Activated naive CD8-positive, alpha-beta T cell treated with anti-CD3 and anti-CD28 coated beads for 36 hours (primary cell): ENCODE measurements at places on chromosomes 1 and 21.

DNA sequence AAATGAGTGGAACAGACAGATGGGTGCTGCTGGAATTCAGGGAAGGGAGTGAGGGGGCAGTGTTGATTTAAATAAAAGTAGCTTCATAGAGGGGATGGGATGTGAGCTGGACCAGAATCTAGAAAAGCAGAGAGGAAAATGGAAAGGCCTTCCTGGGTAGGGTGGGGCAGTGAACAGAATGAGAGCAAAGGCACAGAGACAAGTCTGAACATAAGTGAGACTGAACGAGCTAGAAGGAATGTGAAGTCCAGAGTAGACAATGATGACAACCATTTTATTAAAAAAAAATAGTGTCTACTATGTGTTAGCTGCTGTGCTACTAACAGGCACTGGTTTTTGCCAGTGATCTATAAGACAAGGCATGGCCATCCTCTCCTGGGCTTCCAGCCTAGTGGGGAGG is 36.0 kb downstream of the ELK4 start:
- no peaks in the 10 kb centered on the region for H3K27me3 ChIP-seq
- peaks cover 30% of the 10 kb centered on the region for H3K36me3 ChIP-seq
- no peak overlapping the region for H3K4me3 ChIP-seq
- no peak for DNase-seq
- no peak overlapping the region for H3K27ac ChIP-seq

DNA sequence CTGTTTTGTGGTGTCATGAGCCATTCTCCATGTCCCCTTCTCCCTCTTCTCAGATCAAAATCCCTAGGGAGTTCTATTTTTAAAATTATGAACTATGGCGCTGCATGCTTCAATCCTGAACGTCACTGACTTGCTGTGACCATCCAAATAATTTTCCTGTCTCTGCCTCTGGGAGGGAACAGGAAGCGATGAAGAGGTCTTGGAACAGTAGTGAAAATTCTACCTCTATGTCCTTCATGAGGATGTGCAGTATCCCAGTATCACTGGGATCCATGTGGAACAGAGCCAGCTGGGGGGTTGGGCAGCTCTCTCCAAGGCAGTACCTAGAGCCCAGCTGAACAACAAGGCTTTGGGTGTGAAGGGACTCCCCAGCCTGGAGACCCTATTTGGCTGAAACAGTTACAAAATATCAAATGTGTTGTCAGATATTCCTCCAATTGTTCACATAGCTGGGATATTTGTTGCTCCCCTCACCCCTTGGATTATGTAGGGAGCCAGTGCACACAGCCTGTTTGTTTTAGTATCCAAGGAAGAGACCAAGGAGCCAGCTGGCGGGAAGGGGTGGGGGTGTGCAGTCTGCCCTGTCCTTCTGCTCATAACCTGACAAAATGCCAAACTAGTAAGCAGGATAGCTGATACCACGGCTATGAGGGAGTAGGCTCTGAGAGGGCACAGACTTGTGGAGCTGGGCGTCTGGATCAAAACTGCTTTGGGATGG is 7.6 kb downstream of the DCLRE1B start:
- peaks cover 34% of the 10 kb centered on the region for H3K36me3 ChIP-seq
- peaks cover 15% of the 10 kb centered on the region for H3K4me1 ChIP-seq
- no peak overlapping the region for H3K4me3 ChIP-seq
- no peak overlapping the region for H3K27ac ChIP-seq
- DNase-seq, result no peak

GRCh38 chr1:152348447-152348846 is 11.4 kb downstream of the FLG2 start:
- peaks cover 9% of the 10 kb centered on the region for H3K4me1 ChIP-seq
- H3K27ac ChIP-seq, result no peak overlapping the region
- no peak overlapping the region for H3K4me3 ChIP-seq
- no peak for DNase-seq
- H3K36me3 ChIP-seq, result no peaks in the 10 kb centered on the region

DNA sequence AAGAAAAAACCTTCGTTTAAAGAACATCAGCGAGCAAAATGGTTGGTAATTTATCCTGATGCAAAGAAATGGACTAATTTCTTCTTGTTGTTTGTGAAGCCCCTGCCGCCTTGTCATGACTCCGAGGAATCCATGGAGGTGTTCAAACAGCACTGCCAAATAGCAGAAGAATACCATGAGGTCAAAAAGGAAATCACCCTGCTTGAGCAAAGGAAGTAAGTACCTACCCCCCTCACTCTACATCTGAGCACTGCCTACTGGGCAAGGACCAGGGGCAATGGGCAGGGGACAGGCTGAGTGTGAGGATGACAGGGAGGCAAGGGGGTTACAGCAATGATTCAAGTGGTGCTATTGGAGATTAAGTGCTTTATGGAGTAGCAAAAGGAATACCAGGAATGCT is 29.4 kb downstream of the MAP3K7CL start:
- H3K27me3 ChIP-seq, result no peaks in the 10 kb centered on the region
- DNase-seq, result no peak
- no peaks in the 10 kb centered on the region for H3K4me1 ChIP-seq
- peaks cover 5% of the 10 kb centered on the region for H3K36me3 ChIP-seq
- H3K27ac ChIP-seq, result no peak overlapping the region
- H3K4me3 ChIP-seq, result no peak overlapping the region

- H3K4me1 ChIP-seq, result peaks cover 60% of the 10 kb centered on the region
- H3K4me3 ChIP-seq, result peak overlapping the region; percentile 69
- peaks cover 14% of the 10 kb centered on the region for H3K36me3 ChIP-seq
- H3K27me3 ChIP-seq, result no peaks in the 10 kb centered on the region
- H3K27ac ChIP-seq, result peak overlapping the region; percentile 94
- DNase-seq, result peak; percentile 78
Observed at GRCh38 chr21:42187976-42188653, 30.8 kb upstream of the ABCG1 start.

DNA sequence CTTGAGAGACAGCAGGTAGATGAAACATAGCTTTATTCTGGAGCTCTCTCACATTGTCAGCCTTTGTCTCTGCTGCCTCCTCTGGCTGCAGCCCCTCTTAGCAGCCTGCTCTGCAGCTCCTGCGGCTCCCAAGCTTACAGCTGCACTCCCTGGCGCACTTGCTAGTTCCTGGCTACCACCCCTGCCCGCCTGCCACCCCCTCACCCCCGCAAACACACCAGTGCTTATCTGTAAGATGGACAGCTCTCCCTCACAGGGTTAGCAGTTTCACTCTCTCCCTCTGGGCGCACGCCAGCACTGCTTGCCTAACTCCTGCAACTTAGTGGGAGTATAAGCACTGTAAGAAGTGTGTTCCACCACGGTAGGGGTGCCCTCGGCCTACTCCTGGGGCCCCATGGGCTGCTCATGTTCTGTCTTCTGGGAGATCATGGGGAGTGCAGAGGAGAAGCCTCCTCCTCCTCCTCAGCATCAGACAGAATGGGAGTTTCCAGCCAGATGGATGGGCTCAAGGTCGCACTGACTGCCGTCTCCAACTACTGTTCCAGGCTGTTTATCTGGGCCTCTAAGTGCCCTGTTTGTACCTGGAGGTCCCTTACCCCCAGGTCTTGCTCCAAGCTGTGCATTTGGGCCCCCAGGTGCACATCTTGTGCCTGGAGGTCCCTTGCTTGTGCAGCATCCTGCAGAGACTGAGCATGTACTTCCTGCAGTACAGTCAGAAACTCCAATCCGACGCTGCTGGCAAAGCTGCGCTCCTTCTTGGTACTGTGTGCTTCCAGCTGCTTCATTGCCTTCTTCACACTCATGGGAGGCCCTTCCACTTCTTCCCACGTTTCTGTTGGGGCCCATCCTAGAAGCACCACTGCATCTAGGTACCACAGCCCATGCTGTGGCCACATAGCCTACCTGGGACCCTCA is 1388.1 kb downstream of the AMY1C start:
- DNase-seq, result no peak
- no peaks in the 10 kb centered on the region for H3K27me3 ChIP-seq

DNA sequence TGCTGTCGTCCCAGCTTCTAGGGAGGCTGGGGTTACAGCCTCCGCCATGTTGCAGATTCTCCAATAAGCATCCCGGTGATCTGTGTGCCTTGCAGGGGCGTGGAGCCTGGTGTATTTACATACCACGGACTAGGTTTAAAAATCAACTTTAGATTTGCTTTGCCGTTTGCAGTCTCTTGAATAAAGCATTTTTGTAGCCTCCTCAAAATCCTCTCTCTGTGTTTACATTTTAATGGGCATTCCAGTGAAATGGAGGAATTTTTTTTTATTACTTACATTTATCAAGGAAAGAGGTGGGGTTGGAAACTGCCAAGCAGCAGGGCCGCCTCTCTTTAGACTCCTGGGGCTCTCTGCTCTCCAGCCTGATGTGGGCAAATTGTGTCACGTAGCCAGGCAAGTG is 437.5 kb upstream of the VAMP3 start:
- no peaks in the 10 kb centered on the region for H3K36me3 ChIP-seq
- H3K27ac ChIP-seq, result no peak overlapping the region
- no peaks in the 10 kb centered on the region for H3K4me1 ChIP-seq
- no peak for DNase-seq
- peaks cover 12% of the 10 kb centered on the region for H3K27me3 ChIP-seq
